ENCODE measurements at places on chromosomes 3 and 15.

DNA sequence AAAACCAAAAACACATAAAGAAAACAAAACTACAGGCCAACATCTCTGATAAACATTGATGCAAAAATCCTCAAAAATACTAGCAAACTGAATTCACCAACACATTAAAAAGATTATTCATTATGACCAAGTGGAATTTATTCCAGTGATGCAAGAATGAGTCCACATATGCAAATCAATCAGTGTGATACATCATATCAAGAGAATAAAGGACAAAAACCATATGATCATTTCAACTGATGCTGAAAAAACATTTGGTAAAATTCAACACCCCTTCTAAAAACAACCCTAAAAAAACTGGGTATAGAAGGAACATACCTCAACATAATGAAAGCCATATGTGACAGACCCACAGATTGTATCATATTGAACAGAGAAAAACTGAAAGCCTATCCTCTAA, 265.6 kb upstream of the DCBLD2 start:
- no peak for DNase-seq

- no peak for DNase-seq
These were observed 67.5 kb upstream of the CACNA1D start for GRCh38 chr3:53426918-53427317.

DNA sequence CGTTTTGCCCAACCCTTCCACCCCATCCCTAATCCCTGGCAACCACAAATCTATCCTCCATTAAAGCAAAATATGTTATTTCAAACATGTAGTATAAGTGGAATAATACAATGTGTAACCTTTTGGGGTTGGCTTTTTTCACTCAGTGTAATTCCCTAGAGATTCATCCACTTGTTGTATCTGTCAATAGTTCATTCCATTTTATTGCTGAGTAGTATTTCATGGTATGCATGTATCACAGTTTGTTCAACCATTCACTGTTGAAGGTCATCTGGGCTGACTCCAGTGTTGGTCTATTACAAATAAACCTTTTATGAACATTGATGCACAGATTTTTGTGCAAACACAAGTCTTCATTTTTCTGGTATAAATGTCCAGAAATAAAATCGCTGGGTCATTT, 38.8 kb downstream of the BSN start:
- no peak for DNase-seq

- DNase-seq, result no peak
These were observed 134.3 kb downstream of the VGLL4 start for GRCh38 chr3:11509173-11510000.

DNA sequence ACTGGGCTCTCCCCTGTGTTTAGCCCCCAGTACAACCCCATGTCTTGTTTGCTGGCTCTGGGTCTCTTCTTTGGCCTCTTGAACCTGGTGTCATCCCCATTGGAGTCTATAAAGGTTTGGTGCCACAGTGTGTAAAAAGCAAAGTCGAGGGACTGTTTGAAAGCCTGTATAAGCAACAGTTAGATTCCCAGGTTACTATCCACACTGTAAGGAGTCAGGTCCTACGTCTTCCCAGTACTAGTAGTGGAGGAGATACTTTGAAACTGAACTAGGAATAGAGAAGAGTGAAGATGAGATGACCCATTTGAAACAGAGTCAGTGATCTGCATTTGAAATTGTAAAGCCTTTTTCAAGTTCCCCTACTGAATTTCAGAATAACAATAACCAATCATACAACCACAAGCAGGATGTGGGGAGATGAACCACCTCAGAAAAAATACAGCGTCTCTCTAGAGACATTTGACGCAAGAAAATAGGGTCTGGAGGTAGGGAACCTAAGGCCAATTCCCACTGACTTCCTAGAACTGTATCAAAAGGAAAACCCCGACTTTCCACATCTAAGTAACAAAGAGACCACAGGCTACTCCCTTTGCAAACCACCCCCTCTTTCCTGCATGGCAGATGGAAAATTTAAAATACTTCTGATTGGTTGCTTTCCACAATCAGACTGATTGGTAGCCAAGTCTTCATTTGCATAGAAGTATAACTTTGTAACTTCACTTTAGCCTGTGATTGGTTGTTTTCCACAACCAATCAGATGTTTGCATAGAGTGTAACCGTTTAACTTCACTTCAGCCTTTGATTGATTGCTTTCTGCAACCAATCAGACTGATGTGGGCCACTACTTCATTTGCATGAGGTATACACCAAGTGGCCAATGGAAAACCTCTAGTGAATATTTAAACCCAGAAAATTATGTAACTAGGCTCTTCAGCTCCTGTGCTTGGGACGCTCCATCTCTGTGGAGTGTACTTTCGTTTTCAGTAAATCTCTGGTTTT, 49.9 kb upstream of the NEDD4 start:
- no peak for DNase-seq

GRCh38 chr3:135100366-135100765, 305.3 kb downstream of the EPHB1 start:
- no peak for DNase-seq

- DNase-seq, result no peak
These were observed 10.7 kb upstream of the CSPG4 start for GRCh38 chr15:75723171-75723846.

GRCh38 chr3:12054245-12054644, 50.1 kb downstream of the SYN2 start:
- no peak for DNase-seq

DNA sequence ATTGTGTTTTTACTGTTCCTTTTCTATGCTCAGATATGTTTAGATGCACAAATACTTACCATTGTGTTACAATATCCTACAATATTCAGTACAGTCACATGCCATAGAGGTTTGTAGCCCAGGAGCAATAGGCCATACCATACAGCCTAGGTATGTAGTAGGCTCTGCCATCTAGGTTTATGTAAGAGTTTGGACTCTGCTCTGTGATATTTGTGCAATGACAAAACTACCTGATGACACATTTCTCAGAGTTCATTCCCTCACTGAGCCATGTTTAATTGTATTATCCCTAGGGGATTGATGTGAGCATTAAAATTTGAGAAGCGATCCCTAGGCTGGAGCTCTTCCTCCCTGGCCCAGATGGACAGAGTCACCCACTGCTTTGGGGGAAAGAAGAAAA, 270.0 kb upstream of the PROK2 start:
- no peak for DNase-seq

DNA sequence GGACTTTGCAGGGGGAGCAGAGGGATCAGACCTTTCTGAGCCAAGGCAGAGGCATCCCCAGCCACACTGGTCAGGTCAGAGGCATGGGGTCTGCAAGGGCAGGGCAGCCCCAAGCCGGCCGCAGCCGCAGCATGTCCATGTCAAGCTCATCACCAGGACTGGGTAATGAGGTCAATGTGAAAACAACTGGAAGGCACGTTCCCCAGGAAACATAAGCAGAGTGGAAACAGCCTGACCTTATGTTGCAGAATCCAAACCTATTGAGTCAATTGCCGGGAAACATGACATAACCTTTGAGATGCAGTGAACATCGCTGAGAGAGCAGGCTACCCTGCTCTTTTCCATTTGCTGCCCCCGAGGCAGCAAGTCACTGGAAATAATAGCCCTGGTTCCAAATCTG, 315.1 kb upstream of the IGF1R start:
- DNase-seq, result no peak

DNA sequence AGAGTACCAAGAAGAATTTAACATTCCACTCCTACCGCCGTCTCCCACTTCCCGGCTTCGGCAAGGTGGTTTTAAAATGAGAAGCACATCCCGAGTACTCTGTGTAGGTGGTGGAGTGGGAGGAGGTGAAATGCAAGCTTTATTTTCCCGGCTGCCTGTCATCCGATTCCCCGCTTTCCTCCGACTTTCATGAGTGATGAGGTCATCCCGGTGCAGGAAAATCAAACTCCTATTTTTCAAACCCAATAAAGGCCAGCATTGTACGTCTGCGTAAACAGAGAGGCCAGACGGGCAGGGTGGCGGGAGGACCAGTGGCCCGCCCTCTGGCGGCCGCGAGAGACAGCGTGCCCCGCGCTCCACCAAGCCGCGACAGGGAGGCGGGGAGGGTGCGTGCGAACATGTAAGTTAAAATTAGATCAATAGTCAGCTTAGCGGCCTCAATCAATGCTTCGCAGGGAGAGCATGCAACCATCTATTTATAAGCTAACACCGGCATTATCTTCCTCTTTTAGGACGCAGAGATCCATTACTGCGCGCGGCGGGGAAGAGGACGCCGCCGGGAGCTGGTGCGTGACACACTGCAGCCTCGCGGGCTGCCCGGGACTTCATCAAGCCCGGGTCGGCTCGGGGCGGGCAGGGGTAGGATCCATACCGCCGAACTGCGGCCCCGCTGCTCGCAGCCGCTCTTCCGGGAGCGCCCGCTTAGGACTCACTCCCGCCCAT, 163.3 kb downstream of the CD47 start:
- DNase-seq, result no peak

DNA sequence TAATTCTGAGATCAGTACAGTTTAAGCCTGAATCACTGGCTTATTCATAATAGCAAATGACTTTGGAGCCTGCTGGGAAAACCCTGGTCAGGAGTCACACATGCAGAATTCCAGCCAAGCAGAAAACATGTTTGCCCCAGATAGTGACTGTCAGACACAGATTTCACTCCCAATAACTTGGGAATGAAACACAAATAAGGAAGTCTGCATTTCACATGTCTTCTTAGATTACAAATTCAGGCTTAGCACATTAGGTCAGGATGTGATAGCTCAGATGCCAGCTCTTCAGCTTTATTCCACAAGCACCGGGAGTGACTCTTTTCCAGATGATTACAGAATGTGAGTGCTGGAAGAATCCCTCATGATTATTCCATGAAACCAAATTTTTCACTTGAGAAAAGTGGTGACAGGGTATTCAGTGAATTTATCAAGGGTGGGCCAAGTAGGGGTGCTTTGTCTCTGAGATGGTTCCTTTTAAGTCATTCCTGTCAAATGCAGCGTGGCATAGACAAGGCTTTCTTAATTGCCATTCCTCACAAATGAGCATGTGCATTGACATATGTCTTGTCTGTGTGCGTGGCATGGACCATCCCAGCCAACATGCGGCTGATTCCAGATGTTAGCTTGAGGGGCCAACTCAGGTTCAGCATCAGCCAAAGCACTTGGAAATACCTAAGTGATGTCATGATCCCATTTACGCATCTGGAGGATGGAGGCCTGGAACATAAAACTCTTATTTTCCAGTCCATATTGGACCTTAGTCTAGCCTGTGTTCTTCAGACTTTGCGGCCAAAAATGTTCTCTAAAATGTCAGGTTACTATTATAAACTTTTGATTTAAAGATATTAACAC, 191.0 kb downstream of the EPHB1 start:
- no peak for DNase-seq

DNA sequence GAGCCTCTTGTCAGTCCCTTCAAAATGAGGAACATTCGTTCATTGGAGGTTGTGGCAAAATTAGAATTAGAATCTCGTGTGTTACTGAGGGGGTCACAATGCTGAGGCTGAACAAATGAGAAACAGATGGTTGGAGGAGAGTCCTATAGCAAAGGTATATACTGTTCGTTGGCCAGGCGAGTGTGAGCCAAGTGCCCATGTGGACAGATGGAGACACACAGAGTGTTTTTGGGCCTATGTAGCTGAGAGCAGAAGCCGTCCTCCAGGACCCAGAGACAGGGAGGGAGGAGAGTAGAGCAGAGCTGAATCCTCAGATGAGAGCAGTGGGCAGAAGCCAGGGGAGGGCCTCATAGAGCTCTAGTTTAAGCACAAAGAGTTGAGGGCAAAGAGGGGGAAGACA, 98.9 kb downstream of the NR1D2 start:
- no peak for DNase-seq

DNA sequence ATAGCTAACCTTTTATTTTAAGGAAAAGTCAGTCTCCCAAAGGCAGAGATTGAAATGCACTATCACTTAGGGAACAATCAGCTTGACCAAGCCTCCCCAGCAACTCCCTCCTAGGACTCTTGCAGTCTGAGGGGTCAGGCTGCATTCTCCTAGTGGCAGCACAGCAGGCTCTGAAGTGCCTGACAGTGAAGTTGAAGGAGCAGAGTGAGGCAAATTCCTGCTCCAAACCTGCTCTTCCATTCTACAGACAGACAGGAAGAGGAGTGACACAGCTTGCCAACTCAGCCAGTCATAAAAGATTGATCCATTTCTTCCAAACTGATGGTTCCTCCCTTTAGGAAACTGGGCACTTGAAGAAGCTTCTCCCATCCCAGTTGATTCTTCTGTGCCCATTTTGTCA, 43.9 kb upstream of the SMAD3 start:
- no peak for DNase-seq

DNA sequence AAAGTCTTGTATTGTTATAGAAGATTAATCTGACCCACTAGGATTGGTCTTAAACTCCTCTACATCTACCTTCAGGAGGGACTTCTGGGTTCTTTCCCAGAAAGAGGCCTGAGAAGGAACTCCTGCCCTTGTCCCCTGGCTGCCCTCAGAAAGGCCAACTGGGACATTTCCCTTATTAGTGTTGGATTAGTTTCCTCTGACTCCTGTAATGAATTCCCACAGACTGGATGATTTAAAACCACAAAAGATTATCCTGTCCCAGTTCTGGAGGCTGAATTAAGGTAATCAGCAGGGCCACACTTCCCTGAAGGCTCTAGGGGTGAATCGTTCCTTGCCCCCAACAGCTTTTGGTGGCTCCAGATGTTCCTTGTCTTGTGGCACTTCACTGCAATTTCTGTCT, 102.8 kb upstream of the NMNAT3 start:
- no peak for DNase-seq

DNA sequence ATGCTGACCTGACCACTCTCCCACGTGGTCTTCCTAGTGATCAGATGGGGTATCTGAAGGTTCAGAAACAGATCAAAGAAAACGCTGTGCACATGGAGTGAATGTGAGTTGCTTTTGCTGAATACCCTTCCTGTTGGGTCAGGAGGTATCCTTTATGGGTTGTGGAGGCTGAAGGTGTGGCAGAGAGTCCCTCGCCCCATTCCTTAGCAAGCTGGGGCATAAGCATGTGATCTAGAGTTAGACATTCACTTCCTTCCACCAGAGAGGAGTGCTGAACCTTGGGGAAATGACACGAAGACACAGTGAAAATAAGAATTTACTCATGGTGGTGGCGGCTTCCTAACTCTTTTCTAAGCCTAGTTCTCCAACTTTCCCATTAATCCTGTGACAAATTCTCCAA, 27.8 kb upstream of the SPTBN5 start:
- no peak for DNase-seq

DNA sequence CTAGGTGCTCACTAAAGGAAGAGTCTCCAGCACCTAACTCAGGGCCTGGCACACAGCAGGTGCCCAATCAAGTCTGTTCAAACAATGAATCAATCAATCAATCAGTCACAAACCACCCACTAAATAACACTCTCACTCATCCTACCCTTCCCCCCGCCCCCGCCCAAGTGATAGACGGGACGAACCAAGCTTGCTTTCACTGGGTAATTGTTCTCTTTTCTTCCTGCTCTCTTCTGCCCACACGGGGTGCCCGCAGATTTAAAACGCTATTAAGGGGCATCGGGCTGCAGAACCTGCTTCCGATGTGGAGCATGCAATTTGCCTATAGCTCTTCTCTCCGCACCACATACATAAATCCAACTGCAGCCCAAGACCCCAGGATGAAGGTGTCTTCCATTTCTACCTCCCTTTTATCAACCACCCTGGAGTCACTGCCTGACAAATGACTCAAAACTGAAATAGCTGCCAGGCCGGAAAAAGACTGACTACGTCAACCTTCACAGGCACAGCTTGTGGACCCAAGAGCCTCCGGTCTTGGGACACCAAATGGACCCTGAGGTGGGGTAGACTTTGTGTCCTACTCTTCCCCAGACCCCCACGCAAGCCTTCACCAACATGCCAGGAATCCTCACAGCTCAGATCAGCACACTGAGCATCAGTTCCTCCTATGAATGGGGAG, 1.7 kb downstream of the KLHL25 start:
- DNase-seq, result no peak

GRCh38 chr3:17577796-17578520, 164.5 kb downstream of the TBC1D5 start:
- DNase-seq, result no peak

Data from NK-92 treated with Interleukin-12 subunit alpha and Interleukin-12 subunit beta, amount 100 ng/mL, for 24 hours (cell line).